ENCODE measurements at places on chromosomes 3 and 15.

DNA sequence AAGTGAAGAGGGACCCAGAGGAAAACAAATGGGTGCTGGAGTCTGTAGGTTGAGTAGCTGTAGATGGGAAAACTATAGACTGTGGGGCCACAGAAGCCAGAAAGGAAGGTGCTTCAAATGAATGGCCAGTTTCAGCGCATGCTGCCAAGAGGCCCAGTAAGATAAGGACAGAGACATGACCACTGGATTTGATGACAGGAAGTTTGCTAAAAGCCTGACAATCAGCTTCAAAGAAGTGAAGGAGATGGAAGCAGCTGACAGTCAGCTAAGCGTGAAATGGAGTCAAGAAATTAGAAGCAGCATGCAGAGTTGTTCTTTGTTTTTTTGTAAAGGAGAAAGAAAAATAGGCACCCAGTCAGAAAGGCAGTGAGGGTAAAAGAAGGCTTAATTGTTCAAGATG lies 24.9 kb downstream of the TXNRD3 start:
- DNase-seq: no peak

DNA sequence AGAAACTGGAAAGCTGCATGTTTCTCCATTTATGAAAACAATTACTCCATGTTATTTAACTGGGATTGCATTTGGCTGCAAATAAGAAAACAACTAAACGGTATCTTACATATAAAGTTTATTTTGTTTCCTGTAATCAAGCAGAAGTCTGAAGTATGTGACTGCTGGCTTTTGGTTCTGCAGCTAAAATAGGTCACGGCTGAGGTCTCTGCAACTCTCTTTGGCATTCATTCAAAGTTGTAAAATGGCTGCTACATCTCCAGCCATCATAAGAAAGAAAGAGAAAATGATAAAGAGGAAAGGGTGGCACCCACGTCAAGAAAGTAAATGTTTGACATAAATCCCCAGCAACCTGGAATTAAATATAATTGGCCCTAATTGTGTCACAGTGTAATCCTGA lies 406.1 kb downstream of the TBC1D5 start:
- no peak for DNase-seq

DNA sequence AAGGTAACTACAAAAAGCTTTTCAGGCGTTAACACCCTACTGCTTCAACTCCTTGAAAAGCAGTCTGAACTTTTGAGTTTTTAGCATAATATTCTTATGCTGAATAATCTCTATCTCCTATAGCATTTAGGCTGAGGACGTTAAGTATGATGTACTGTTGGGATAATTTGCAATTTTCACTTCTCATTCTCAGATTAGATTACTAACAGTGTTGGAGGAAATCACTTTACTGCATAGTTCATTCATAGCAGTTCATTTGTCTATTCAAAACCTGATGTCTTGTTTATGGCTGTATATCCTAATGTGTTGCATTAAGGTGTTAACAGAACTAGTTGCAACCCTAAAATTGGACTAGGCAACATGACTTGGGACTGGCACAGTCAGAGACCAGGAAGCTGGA lies 983.1 kb downstream of the FHIT start:
- no peak for DNase-seq

DNA sequence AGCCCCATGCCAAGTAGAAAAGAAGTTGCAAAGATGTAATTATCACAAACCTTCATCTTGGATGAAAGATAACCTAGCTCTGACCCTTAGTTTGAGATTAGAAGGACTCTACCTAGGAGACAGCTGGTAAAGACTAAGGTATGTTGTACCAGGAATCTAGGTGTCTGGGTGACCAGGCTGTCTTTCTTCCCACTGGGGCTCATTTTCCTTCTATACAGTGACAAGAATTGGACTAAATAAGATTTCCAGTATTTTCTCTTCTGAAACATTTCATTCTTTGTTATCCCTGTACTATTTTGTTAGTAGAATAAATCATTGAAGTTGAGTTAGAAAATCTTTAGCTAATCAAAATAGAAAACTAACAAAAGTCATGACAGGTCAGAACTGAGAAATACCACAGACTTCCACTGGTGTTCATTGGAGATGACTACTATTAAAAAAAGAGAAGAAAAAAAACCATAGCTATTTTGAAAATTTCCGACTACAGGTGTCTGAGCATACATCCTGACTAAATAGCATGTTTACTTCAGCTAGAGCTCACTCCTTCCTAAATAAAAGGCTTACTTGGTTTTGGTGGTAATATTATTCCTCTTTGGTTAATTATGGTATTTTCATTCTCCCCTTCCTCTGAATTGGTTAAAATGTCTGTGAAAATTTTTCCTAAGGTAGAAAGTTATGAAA lies 10.1 kb downstream of the TGFBR2 start:
- no peak for DNase-seq

- DNase-seq: no peak
Observed at GRCh38 chr3:77191014-77191413, 151.1 kb downstream of the ROBO2 start.

GRCh38 chr15:34025252-34025651 lies 13.8 kb downstream of the AVEN start:
- DNase-seq: no peak

DNA sequence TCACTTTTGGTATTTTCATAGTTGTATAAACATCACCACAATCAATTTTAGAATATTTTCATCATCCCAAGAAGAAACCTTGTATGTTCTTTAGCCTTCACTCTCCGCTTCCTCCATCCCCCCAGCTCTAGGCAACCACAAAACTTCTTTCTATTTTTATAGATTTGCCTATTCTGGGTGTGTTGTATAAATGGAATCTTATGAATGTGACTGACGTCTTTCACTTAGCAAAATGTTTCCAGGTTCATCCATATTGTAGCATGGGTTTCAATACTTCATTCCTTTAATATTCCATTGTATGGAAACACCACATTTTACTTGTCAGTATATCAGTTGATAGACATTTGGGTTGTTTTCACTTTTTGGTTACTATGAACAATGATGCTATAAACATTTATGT lies 335.8 kb upstream of the GOLIM4 start:
- DNase-seq: no peak

GRCh38 chr3:16089521-16089920 lies 85.0 kb upstream of the GALNT15 start:
- DNase-seq: no peak

DNA sequence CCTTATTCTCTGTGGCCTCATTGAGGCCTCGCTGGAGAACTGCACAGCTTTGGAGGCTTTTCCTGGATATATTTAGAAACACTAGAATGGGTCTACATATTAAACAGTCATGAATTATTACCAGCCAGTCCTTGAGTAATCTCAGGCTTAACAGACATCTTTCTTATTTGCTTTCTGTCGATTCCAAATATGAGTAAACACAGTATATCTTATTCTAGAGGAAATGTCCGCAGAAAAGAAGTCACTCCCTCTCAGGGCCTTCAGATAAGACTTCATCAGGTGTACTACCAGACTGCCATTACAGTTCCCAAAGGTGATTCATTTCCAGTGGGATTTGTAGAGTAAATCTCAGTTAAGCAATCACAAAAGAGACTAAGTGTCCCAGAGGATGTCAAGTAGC lies 310.7 kb downstream of the RBMS3 start:
- DNase-seq: no peak

DNA sequence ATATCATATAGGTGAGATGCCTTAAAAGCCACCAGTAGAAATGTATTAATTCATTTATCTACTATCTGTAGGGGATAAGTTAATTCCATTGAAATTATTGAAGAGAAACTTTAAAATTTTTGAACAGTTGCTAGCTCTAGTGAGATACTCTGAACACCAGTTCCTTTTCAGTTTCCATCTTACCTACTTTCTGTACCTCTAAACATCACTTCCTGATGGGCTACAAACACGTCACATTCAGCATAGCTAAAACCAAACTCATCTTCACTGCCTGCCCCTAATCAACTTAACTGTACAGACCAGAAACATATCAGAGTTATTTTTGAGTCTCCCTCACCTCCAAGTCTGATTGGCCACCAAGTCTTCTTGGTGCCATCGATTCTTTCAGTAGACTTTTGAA lies 88.9 kb downstream of the FEZF2 start:
- no peak for DNase-seq

GRCh38 chr3:89946884-89947283 lies 839.5 kb downstream of the EPHA3 start:
- DNase-seq: no peak

DNA sequence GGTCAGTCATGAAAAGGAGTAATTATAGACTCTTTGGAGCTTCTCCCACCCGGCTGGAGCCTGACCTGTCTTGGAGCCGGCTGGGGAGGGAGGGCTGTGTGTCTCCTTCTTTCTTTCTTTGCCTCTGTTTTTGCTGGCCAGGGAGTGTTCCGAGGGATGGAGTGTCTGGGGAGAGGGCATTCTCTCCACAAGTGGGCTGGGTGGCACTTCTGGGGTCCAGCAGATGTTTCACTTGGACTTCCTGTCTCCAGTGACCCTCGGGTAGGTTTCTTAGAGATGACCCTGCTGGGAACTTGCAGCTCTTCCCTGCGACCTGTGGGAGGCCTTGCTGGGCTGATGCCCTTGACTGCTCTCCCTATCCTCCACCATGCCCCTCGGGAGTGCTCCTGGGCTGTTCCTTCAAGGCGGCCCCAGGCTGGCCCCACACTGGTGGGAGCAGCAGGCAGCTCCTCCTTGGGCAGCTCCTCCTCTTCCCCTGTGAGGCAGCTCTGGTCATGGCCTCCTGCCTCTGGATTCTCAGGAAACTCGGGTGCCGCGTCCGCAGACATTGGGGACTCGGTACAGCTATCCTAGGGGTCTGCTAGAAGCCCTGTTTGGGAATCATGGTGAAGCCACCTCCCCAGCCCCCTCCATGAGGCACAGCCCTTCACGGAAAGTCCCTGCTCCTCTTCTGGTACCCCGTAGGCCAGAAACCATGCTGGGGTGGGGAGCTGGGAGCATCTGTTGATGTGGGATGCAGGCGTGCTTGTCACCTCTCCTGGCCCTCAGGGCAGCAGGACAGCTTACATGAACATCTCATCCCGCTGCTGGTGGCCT lies 44.9 kb downstream of the APBA2 start:
- no peak for DNase-seq

GRCh38 chr3:77259694-77260093 lies 219.8 kb downstream of the ROBO2 start:
- DNase-seq: no peak

- no peak for DNase-seq
Observed at GRCh38 chr3:77149382-77149781, 109.5 kb downstream of the ROBO2 start.

GRCh38 chr3:62051506-62051905 lies 321.8 kb downstream of the FEZF2 start:
- DNase-seq: peak; percentile 14

GRCh38 chr15:42020713-42021273 lies at the start of gene PLA2G4E:
TSS of gene PLA2G4E (minus strand) at chr15:42021042. CDS start at chr15:42021030, 12 bp downstream.
- no peak for DNase-seq

- no peak for DNase-seq
Observed at GRCh38 chr3:139917226-139917785, 17.7 kb upstream of the CLSTN2 start.

GRCh38 chr3:155554777-155555451 lies 190.0 kb downstream of the PLCH1 start:
- DNase-seq: no peak

GRCh38 chr3:157127831-157128767 lies 31.8 kb downstream of the CCNL1 start:
- peak; percentile 64 for DNase-seq

DNA sequence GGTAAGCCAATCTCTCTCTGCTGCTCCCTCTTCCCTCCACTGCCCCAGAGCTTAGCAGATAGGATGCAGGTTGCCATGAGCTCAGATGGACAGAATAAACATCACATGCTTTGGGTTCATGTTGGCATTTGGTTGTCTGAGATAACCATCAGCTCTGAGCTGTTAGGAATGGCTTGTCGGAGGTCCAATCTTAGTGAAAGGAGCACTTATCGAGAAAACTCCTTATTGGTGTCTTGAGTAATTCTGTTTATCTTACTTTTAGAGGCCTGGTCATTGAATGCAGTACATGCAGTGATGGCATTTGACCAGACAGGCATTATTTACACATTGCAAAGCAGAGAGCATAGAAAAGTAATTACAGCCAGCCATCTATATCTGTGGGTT lies 99.7 kb downstream of the CEMIP start:
- no peak for DNase-seq

DNA sequence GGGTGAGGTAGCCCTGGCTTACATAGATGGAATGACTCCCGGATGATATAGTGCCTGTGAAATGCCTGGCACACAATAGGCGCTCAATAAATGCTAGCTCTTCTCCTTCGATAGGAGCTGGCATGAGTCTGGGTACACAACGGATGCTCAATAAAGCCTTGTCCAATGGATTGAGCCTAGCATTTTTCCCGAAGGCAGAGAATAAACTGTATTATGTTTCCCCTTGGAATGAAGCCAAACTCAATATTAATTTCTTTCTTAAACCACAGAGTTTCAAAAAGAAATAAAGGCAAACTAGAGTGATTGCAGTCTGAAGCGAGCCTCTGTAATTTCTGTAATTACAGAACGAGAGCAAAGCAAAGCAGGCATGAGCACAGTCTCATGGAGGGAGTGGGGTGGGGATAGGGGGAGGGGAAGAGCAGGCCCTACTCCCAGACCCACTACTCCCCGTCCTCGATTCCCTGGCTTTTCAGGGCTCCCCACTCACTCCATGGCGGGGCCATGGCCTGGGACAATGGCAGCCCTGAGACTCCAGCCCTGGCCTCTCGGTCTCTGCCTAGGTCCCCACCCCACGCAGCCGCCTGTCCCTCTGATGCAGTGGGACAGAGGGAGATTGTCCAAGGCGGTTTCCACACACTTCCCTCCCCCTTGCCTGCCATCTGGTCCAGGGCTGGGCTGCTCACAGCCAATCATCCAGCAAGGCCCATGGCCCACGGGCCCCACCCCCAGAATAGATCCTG lies 18.0 kb downstream of the SLC6A1 start:
- no peak for DNase-seq

- DNase-seq: no peak
Observed at GRCh38 chr3:32685543-32686185, 676 bp downstream of the CNOT10 start.
